Glomerular endothelial cell (primary cell): ENCODE measurements at places on chromosomes 11 and 22.

GRCh38 chr11:116471608-116472256 lies 301.1 kb downstream of the BUD13 start:
- DNase-seq: peak; percentile 47

- DNase-seq: no peak
Measured at GRCh38 chr11:23585416-23586104, 725.3 kb upstream of the CCDC179 start.

- no peak for DNase-seq
Measured at GRCh38 chr22:49310354-49310753, 517.3 kb downstream of the BRD1 start.

GRCh38 chr22:48276994-48277867 lies 1514.8 kb downstream of the TBC1D22A start:
- no peak for DNase-seq

DNA sequence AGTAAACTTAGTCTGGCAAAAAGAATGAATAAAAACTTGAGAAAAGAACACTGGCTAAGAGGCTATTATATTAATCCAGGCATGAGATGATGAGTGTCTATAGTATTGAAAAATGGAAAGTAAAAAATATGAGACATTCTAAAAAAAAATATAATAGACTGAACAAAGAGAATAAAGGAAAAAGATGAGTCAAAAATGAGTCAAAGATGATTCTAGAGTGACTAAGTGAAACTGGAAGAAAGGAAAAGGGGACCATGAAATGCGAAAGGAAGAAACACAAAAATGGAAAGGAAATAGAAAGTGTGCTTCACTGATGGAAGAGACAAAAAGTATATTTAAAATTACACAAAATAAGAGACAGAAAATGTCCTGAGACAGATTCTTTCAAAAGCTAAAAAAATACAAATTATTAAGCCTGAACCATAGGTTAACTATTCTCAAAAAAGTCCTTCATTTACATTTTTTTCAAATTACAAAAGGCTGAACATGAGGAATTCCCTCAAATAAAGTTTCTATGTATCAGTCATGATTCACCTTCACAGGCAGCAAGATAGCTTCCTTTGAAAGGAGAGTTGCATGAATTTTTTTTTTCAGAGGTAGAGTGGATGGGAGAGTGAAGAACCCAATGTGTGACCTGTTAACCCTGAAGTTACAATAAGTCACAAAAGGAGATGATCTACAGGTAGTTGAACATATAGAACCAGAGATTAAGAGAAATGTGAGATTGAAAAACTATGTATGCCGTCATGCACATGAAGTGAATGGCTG lies 75.2 kb downstream of the EIF3M start:
- DNase-seq: no peak

- no peak for DNase-seq
Measured at GRCh38 chr11:98940913-98941312, 79.8 kb upstream of the CNTN5 start.

DNA sequence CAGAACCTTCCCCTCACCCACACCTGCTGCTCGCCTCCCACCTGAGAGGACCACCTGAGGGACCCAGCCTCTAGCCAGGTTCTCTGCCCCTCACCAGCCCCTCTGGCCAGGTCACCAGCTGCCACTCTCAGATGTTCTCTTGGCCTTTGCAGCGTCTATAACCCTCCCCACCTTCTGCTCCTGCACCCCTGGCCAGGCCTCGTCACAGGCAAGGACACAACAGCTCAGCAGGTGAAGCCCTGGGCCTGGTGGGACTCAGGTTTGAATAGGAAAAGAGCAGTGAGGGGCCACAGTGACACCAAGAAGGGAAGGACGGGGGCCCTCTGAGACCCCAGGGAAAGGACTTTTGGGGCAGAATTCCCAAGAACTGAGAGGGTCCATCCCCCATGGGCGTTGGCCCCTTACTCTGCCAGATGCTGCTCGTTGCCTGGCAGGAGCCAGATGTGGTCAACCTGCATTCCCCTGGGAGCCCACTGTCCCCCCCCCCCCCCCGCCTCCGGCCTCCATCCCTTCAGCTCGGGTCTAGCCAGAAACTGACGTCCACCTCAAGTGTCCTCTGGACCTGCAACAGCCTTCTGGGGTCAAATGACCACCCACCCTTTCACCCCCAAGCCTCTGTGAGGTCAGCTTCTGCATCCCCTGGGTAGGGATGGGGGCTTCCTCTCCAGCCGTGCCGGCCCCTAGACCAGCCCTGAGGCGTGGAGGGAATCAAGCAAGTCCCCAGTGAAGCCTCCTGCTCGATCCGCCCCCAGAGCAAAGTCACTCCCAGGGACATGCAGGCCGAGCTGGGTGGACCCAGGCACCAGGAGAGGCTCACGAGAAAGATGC lies 28.7 kb downstream of the SBF1 start:
- no peak for DNase-seq

- no peak for DNase-seq
Measured at GRCh38 chr11:112509300-112509699, 248.6 kb upstream of the PLET1 start.

DNA sequence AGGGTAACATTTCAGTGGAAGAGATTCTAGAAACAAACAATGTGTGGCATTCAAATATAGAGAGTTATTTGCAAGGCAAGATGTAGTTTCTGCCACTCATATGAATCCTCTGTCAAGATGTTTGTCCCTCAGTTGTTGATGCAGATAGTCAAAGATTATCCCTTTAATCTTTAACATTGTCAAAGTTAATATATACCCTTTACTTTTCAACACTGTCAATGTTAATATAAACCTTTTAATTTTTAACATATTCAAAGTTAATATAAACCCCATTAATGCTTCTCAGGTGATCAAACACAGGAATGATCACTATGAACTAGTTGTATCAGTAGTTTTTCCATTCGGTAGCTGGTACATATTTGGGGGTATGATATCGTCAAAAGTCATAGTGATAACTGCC lies 51.9 kb upstream of the PICALM start:
- DNase-seq: no peak

DNA sequence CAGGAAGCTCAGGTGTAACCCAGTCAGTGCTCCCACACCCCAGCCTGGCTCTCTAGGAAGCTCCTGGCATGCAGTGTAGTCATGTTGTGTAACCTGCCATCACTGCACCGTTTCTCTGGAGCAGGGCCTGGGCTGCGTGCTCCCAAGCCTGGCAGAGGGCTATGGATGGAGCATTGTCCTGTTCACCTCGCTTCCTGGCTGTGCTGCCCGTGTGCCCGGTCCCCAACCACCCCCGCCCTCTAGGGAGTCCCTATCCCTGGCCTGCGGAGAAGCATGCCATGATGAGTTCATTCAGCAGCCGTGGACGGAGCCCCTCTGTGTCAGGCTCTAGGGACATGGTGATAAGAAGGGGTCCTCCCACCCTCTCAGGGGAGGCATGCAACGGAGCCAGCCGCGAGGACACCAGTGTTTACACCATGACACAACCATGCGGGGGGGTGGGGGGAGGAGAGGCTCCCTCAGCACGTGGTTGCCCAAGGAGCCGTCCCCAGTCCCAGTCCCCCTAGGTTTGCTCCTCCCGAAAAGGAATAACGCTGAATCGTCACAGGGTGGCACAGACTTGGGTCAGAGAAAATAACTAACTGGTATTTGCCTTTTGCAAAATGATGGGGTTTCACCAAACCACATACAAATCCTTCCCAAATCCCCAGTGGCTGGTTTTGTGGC lies 73.1 kb downstream of the FBLN1 start:
- DNase-seq: no peak

- no peak for DNase-seq
Measured at GRCh38 chr22:27135031-27135981, 477.9 kb downstream of the MIAT start.

- no peak for DNase-seq
Measured at GRCh38 chr11:32032052-32032451, 58.8 kb upstream of the RCN1 start.

DNA sequence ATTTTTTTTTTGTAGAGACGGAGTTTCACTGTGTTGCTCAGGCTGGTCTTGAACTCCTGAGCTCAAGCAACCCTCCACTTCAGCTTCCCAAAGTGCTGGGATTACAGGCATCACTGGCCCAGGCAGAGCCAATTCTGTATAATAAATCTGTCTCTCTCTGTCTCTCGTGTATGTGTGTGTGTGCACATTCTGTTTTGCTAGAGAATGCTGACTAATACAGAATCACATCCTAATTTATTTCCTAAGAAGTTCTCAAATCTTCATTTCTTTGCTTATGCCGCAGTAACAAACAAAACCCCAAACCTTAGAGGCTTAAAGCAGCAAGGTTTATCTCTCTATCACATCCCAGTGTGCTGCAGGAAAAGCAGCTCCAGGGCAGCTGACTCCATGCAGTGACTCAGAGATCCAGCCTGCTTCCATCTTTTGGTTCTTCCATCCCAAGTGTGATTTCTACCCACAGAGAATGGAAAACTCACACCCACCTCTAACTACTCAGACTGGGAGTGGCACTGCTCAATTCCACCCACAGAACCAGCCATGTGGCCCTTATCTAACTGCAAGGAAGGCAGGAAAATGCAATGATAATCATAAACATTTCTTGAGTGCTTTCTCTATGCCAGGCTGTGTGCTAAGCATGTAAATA lies 35.1 kb upstream of the LRRC10B start:
- DNase-seq: no peak

DNA sequence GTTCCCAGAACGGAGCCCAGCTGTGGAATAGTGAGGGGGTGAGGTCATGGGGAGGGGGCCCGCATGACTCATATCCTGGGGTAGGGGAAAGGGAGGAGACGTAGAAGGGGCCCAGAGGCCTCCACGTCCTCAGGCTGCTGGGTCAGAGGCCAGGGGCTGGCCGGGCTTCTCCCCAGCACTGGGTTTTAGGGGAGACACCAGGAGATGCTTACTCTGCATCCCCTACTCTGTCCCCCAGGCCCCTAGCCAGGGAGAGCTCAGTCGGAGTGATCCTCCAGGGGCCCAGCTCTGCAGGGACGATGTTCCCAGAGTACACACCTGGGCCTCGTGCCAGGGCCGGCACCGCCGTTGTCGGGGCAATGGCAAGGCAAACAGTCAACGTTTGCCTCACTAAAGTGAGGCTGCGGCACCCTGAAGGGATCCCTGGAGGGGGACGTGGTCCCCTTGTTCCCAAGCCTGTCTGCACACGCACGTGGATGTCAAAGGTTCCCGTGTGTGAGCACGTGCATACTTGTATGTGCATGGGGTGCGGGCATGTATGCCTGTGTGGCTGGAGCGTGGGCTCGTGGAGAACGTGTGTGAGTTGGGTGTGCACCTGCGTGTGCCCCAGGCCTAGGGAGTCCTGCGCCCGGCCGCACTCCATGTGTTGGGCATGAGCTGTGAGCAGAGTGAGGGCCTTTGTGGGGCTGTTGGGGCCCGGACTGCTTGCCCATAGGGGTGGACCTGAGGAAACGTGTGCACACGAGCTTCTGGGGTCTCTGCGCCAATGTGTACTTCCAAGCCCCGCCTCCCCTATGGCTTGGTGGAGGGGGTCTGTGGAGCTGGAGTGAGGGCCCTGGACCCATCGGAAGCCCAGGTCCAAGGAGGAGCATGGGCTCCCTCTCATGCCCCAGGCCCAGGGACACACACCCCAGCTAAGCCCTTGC lies 14.2 kb downstream of the PRR33 start:
- DNase-seq: no peak

GRCh38 chr11:124916370-124916710 lies 2.7 kb upstream of the HEPN1 start:
- no peak for DNase-seq

DNA sequence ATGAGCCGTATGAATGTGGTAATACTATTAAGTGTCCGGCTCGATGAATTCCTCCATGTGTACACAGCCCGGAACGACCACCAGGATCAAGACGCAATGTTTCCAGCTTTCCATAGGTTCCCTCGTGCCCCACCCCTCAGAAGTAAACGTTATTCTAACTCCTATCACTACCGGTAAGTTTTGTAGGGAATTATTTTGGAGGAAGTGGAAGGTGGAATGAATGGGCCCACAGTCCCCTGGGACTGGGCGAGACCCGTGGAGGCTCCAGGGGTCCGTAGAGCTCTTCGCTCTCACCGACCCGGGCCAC lies 720 bp upstream of the FAR1 start:
- DNase-seq: no peak

DNA sequence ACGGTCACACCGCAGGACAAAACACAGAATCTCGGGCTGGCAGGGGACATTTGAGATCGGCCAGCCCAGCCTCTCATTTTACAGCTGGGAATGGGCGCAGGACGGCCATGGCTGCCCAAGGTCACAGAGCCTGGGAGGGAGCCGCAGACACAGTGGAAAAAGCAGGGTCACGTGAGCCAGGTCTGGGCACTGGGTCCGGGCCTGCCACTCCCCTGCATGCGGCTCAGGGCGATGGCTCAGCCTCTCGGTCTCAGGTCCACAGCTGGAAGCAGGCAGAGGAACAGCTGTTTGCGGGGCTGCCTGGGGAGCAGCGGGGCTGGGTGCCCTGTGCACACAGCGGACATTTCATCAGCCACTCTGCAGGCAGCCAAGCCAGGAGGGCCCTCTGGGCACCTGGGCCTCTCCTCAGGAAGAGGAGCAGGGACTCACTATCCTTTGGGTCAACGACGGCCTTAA lies 10.4 kb upstream of the PPARA start:
- no peak for DNase-seq

- DNase-seq: no peak
Measured at GRCh38 chr11:81070948-81071347, 1630.1 kb upstream of the TENM4 start.

GRCh38 chr11:132187814-132188213 lies 817.4 kb downstream of the NTM start:
- no peak for DNase-seq

GRCh38 chr22:29069463-29069862 lies 3.4 kb upstream of the KREMEN1 start:
- no peak for DNase-seq

DNA sequence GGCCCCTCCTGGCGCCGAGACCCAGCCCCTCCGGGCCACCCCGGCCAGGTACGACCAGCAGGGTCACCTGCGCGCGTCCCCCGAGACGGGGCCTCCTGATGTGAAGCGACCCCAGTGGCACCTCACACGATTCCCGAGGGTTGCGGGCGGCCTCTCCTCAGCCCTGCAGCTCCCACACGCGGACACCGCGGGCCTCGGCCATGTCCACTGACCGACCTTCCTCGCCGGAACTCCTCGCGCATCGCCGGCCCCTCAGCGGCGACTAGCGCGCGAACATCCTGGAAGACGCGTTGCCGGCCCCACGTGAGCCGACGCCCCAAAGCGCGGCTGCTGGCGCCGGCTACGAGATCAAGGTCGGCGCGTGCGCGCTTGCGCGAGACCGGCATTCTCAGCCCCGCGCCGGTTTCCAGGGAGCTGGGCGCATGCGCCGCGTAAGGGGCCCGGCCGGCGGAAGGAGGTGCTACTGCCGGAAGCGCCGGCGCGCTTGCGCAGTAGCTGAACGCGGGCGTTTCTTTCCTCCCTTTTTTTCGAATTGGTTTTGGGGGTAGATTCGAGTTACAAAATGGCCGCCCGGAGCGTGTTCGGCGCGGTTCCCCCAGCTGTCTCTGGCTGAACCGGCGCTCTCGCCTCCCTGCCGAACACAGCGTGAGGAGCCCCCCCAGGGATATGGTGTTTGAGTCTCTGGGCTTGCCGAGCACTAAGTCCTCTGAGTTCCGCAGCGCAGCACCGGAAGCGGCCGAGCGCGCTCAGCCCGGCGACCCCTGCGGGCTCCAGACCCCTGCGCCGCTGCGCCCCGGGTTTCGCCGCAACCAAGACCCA lies at the start of gene NUP50:
NUP50 (plus strand) TSS at position 475 of the 819 bp plus-strand sequence. CDS start 4,253 bp downstream, outside the sequence.
- DNase-seq: peak; percentile 54

- DNase-seq: no peak
Measured at GRCh38 chr11:66318600-66318970, 1.7 kb upstream of the CD248 start.

- DNase-seq: no peak
Measured at GRCh38 chr11:14636119-14636518, 7.5 kb upstream of the PDE3B start.
